ENCODE measurements at places on chromosomes 16 and 17. TPM values are rescaled to one million over a fixed set of nuclear protein-coding genes. Genes with fewer than 3 reads are reported as not detected.

GRCh38 chr17:75809631-75810111, 25.1 kb downstream of the UNK start:
- no peak for DNase-seq

- no peak for DNase-seq
Observed at GRCh38 chr17:48753794-48754499, 25.4 kb upstream of the HOXB13 start.

DNA sequence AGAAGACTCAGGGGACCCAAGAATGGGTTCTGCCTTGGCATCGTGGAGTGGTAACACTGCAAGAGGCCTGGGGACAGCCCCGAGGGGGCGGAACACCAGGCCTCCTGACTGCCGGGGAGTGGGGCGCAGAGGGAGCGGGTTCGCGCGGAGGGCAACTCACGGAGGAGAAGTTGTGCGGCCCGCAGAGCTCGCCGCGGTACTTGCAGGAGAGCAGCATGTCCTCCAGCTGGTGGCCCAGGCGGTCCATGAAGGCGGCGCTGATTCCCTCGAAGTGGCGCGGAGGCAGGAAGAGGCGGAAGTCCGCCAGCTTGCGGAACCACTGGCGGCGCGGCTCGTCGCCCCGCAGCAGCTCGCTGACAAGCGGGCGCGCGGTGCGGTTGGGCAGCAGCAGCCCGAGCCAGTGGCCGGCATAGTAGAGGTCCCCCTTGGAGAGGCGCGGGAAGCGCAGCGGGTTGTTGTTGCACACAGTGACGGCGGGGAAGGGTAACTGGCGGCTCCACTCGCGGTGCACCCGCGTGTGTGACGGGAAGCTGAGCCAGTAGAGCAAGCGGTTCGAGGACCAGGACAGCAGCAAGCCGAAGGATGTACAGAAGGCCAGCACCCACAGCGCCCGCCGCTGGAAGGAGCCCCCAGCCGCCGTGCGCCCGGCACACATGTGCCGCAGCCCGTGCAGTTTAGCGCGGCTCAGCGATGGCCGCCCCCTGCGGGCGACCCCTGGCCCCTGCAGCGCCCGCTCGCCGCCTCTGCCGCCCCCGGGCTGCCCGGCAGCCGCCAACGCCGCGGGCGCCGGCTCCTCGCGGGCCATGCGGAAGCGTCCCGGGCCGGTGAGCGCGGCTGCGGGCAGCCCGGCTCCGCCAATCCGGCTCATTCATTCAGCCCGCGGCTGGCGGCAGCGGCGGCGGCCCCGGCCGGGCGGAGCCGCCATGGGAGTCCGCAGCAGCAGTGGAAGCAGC, 1.6 kb downstream of the ASIC2 start:
- DNase-seq, result no peak

DNA sequence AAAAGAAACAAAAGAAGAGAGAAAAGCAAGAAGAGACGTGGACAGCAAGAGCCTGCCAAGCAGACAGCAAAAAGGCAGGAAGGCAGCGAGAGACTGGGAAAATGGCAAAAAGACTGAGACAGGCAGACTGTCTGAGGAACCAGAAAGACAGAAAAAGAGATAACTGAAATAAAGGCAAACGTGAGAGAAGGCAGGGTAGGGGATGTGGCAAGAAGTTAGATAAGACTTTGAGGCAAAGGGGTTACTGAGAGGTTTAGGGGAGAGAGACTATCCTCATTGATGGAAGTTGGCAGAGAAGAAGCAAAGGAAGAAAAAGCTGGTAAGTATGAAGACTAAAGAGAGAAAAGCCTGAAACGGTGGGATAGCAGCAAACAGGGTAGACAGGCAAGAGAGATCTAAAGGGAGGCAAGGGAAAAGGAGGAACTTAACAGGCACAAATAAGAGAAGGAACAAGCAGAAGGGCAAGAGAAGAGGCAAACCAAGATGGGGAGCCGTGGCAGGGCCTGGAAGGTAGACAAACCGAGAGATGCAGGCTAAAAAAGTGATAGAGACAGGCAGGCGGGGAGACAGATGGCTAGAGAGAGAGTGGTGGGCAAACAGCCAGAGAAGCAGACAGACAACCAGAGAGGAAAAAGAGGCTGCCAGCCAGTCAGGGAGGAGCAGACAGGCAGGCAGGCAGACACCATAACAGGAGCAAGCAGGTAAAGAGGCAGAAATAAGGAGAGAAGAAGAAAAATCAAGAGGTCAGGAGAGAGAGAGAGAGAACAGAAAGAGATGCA, 7.1 kb upstream of the CHD3 start:
- no peak for DNase-seq

GRCh38 chr16:4752351-4753100, 14.4 kb downstream of the ZNF500 start:
- DNase-seq, result no peak

DNA sequence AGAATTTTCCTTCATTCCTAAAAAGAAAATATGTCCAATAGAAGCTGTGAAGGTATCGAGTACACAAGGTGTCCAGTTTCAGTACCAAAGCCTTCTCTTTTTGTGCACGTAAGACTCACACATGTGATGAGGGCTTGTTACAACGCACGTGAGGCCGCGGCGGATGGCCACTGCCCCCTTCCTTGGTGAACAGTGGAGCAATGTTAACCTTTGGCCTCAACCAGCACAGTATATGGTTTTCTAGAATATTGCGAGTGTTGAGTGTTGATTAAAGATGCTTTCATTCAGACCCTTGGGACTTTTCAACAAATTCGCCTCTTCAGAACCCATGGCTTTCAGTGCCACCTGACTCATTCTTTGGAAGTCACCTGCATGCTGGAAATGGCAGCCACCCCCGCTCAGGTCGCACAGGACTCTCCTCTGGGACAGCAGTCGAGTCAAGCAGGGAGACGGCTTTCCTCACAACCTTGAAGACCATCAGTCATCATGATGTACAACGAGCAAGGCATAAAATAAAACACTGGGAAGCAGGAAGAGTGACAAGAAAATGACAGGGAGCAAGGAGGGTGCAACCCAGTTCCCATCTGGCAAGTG, 14.5 kb downstream of the MAP1LC3B start:
- DNase-seq, result no peak

DNA sequence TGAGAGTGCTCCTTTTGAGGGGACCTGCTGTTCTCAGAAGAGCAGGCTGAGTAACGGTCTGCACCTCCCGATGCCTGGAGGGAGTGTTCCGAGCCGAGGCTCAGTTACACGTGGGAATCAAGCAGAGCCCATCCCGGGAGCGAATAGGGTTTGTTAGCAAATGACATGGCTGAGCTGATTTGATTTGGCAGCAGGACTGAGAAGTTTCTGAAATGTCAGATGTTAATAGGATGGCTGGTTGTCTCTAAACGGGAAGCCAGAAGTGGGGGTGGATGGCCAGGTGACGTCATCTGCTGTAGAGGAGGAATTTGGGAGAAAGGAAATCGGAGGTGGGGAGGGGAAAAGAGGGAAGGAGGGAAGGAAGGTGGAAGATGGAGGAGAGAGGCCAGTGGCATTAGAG, 128.0 kb downstream of the RAP1GAP2 start:
- DNase-seq, result no peak

DNA sequence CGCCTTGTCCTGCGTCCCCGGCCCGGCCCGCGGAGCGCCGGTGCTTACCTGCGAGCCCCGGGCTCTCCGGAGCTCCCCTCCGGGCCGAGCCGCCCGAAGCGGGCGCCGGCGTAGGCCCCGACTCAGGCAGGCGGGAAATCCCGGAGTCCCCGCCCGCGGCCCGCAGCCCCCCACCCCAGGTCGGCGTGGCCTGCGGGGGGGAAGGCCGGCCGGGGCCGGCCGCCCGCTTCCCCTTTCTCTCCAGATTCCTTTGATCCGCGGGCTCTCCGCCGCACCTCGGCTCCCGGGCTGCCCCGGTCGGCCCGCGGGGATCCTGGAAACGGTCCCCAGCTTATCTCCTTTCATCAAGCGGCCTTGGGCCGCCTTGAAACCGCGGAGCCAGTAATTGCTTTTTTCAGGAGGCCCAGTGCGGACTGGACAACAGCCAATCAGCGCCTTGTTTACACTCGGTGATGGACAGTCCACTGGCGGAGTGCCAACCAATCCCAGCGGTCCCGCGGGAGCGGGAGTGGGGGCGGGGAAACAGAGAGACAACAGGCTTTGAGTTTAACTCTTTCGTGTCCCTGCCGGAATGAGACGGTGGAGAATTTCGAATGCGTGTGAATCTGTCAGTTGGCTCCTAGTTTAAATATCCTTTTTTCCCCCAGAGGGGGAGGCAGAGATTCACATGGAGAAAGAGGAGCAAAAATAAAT, 1.4 kb upstream of the BAHCC1 start:
- DNase-seq, result peak; percentile 96

- no peak for DNase-seq
Observed at GRCh38 chr17:50205963-50206505, 4.6 kb upstream of the COL1A1 start.

- no peak for DNase-seq
Observed at GRCh38 chr17:77962348-77962747, 3.8 kb downstream of the TNRC6C start.

DNA sequence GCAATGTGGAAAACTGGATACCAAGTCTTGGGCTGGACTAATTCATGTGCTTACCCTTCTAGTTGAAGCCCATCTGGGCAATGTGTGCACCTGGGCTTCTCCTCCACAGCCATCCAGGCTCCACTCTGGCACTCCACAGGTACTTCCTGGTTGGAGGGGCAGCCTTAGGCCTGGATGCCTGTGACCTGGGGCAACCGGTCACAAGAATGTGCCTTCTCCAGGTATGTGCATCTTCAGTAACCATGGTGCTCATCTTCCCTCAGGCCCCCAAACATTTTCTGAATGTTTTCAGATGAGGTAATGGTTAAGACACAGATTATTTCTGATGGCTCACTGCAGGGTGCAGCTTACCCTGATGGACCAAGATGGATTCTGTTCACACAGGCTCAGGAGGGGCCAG, 11.1 kb downstream of the C16orf86 start:
- no peak for DNase-seq

- no peak for DNase-seq
Observed at GRCh38 chr17:50879086-50879485, 12.9 kb upstream of the TOB1 start.

Gene KRT17
- 1.9 TPM for total RNA-seq

Gene SMTNL2
- total RNA-seq, result not detected

Gene TMEM204
- total RNA-seq, result 0.13 TPM

Gene KRTAP4-3
- total RNA-seq, result not detected

Gene TBC1D3
- total RNA-seq, result not detected

Gene SYCE1L
- total RNA-seq, result 4.5 TPM

Gene TBC1D26
- total RNA-seq, result 0.05 TPM

Gene FSCN2
- 1.2 TPM for total RNA-seq

Data from Panc1 (cell line).